Vagina (tissue), 2 donors: ENCODE measurements at places on chromosomes 5 and 9. TPM values are rescaled to one million over a fixed set of nuclear protein-coding genes. Genes with fewer than 3 reads are reported as not detected.

DNA sequence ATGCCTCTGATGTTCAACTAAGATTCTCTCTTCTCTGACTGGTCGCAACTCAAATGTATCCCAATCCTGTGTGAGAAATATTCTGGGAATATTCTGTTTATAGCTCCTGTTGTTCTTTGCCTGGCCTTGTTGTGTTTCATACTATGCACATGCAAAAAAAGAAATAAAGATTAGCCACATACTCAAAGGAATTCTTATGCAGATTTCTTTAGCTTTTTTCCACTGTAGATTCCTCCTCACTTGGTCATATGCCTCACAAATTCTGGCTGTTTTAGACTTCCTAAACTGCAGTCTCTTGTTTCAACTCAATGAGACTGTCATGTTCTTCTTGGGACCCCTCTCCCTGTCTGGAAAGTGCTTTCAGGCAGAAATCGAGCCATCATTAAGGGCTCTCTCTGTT is 217.5 kb upstream of the SH3GL2 start:
- DNase-seq: no peak

DNA sequence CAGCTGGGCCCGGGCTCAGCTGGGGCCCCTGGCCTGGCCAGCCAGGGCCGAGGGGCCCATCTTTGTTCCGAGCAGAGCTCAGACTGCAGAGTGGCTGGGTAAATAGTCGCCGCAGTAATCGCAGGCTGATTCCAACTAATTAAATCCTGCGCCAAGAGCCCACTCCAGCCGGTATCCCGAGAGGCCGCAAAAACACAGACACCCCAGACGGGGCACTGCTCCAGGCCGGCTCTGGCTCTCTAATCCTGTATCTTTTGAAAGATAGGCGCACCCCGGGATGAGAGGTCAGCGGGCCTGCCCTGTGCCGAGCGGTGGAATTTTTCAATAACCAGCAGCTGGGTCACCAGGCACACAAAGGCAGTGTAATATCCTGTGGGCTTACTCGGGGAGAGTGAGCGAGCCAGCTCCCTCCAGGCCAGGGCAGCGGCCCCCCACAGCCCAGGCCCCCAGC is 57.7 kb downstream of the LMX1B start:
- DNase-seq: no peak

Gene ACTBL2
- total RNA-seq: not detected

Gene TICAM2
- total RNA-seq: 0.98 TPM

GRCh38 chr9:128454991-128455390 is 815 bp upstream of the ODF2 start:
- no peak for DNase-seq

- DNase-seq: no peak
These were observed 19.8 kb downstream of the NACC2 start for GRCh38 chr9:136075134-136075841.

DNA sequence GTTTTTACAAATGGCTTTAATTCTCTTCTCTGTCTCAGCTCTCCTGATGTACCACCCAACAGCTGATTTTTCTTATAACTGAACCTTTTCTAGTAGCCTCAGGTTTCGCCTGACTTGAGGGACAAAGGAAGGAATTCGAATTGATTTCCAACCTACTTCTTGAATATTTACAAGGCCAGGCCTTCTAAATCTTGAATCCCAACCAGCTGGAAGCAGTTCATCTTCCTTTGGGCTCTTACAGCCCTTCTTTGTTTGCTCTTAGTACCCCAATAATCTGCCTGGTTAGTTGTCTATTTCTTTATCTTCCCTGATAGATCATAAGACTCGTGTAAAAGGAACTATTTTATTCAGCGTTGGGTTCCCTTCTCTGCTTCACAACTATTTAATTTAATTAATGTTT is 95.9 kb downstream of the NLN start:
- no peak for DNase-seq

DNA sequence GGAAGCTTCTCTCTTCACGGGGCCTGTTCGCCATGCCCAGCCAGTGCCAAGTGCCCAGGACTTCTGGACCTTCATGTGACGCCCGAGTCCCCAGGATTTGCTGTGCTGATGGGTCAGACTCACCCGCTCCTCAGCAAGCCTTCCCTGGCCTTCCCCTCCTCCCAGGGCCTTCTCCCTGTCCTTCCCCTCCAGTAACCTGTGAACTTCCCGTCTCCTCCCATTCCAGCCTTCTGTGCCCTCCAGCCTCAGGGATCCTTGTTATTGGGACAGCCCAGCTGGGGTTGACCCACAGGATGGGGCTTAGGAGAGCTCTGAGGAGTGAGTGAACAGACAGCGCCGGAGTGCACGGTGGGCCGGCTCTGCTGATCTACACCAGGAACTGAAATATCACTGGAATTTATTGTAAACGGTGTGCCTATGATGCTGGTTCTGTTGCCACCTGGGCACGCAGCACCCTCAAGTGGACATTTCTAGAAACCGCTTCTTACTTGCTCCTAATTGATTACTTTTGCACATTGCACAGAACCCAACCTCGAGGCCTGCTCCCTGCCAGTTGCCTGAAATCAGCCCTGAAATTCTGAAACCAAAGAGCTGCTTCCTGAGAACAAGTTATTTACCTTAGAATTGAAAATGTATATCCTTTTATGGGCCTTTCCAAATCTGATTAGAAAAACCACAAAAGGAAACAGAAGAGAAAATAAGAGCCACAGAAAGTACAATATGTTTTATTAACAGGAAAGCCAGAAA is 1.5 kb downstream of the SPAAR start:
- DNase-seq: no peak

DNA sequence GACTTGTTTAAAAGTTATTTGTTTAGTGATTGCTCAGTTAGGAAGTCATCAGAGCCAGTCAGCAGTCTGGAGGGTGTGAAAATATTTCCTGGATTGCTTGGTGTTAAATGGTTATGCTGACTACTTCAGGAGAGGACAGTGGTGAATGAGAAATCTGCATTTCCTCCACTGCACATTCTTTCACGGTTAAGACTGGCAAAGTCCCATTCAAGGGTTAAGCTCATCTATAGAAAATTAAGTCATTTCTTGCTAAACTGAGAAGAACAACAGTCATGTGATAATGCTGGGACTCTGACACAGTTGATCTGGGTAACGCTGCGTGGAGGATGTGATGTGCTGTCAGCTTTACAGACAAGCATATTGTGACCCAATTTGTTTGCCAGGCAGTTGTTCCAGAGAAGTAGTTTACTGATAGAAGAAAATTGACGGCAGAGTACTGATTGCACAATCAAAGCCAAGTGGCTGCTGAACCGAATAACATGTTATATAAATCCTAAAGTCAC is 80.4 kb downstream of the GRAMD2B start:
- no peak for DNase-seq

Gene CHMP5
- 41.5 TPM for total RNA-seq

Gene GDF9
- total RNA-seq: not detected

Gene IFNA2
- total RNA-seq: not detected

Gene UNC5A
- not detected for total RNA-seq

Gene TMEFF1
- not detected for total RNA-seq

DNA sequence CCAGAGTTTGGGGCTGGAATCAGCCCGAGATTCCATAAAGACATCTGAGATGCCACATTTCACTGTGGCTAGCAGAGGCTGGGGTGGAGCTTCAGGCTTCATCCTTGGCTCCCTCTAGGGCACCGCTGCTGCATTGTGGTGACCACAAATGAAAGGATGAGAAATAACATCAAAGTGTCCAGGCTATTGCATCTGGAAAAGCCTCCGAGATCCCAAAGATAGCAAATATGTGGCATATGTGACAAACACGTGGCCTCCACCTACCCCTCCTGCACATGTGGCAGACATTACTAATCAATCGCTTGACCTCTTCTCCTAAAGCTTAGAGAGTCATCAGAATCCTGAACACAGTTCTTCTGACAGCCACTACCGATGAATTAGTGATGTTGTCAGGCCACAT is 4.5 kb downstream of the SPARC start:
- no peak for DNase-seq

GRCh38 chr9:17824191-17824590 is 245.3 kb downstream of the SH3GL2 start:
- no peak for DNase-seq

DNA sequence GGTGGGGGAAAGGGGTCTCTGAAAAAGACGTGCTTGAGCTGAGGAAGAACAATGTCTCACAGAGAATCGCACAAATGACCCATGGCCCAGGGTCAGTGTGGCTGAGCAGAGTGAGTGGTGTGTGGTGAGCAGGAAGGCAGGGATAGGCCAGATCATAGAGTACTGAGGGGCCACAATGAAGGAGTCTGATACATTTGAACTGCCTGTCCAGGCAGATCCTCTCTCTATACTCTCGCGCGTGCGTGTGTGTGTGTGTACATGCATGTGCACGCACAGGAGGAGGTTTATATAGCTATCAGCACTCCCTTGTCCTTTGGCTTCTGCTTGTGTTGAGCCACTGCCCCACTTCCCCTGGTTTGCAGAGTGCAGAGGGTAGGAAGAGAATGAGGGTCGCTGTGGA is 294.0 kb downstream of the ZNF608 start:
- DNase-seq: no peak

GRCh38 chr9:104743376-104743985 is 4.0 kb upstream of the NIPSNAP3A start:
- DNase-seq: no peak

Gene SLC2A8
- 13.8 TPM for total RNA-seq

Gene ANKRD34B
- not detected for total RNA-seq

GRCh38 chr5:32029261-32029660 is 144.9 kb downstream of the GOLPH3 start:
- DNase-seq: no peak

DNA sequence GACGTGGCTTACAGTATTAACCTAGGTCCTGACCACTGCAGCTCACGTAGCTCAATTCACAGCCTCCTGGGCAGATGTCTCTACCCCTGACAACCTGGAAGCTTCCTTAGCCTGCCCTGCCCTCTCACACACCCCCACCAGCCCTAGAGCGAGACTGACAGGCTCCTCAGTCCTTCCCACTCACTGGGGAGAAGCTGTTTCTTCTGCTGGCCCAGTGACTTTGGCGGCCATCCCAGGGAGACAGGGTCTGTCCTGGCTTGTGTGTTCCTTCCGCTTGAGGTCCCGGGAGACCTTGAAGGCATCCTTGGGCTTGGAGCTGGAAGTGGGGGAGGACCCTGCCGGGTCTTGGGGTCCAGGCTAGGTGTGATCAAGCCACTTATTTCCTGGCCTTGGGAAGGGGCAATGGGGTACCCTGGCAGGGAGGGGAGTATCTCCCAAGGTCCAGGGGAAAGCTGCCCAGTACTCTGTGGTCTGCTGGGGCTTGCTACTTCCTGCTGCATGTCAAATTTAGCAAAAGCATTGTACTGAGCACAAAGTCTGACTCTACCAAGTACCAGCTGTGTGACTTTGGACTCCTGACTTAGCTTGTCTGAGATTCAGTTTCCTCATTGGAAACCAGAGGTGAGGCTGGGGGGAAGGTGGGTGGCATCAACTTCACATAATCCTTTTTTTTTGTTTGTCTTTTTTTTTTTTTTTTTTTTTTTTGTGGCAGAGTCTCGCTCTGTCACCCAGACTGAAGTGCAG is 1.9 kb downstream of the MIGA2 start:
- DNase-seq: no peak

DNA sequence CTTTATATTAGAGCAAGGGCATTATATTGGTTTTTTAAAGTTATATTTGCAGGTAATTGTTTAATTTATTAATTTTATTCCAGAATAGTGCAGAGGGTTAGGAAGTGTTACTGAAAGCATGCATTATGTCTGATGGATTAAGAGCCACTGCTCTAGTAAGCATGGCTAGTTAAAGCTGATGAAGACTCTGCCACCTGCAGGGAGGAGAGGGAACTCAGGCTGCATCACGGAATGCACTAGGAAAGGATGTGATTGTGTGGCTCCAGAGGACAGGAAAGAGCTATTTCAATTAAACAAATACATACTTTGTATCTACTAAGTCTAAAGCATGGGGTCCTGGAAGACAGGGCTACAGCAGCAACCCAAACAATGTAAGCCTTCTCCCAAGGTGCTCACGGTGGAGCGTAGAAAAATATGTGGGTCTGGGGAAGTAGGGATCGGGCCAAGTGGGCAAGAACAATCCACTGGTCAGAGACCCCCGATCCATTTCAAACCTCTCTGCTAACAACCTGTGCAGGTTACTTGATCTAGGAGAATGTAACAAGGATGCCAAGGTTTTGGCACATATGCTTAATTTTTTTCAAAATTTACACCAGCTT is 15.3 kb upstream of the GRXCR2 start:
- no peak for DNase-seq

Gene CAVIN4
- total RNA-seq: 0.49 TPM

DNA sequence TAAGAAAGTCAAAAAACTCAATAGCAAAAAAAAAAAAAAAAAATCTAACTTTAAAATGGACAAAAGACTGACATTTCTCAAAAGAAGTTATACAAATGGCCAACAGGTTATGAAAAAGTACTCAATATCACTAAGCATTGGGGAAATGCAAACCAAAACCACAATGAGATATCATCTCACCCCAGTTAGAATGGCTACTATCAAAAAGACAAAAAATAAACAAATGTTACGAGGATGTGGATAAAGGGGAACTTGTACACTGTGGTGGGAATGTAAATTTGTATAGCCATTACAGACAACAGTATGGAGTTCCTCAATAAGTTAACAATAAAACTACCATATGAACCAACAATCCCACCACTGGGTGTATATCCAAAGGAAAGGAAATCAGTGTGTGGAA is 37.2 kb downstream of the ENC1 start:
- DNase-seq: no peak

Gene PTGES2
- 101 TPM for total RNA-seq

DNA sequence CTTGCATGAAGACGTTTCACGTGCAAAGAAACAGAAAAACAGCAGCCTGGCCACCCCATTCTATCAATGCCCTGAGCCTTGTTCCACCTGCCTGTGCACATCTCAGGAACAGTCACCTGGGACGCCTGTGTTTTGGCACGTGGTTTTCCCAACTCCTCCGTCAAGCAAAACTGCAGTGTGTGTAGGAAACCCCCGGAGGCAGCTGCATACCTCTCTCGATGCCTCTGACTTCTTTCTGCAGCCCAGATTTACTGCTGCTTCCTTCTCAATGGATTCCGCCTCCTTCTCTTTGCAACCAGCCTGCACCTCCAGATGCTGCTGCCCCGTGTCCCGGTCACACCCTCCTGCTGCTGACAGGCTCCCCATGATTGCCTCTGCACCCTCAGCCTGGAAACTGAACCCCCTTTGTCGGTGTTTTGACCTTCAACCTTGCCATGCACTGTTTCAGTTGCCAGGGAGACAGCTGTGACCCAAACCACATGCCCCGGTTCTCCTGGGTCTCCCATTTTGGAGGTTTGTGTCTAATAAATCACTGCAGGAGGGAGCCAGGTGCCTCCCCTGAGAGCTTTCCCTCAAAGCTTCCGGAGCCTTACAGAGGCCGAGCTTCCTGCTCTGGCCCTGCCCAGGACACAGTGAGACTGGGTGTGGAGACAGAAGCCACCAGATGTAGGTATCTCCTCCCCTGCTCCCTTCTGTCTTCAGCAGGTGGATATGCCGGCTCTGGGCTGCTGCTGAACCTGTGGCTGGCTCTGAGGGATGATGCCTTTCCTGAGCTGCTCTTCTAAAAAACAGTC is 395.5 kb upstream of the IRX1 start:
- no peak for DNase-seq

Gene IL9
- total RNA-seq: not detected

DNA sequence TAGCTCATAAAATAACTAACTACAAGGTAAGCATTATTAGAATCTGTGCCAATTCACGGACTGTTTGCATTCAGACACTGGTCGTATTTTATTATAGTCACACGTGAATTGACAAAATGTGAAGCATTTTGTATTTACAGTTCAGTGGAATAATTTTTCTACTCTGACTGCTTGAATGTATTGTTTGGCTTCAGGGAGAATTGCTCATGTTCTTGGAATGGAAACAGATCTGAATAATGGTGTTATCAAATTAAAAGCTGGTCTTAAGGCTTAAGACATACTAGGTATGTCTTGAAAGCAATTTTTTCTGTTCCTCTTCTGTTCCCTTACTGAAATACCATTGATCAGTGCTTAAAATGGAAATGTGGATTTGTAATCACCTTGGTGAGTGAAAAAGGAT is 543.7 kb upstream of the TLE4 start:
- DNase-seq: no peak
